Skeletal muscle tissue (tissue), 5 donors: ENCODE measurements at places on chromosomes 11 and 22. TPM values are rescaled to one million over a fixed set of nuclear protein-coding genes. Genes with fewer than 3 reads are reported as not detected.

Gene TP53I11
- total RNA-seq, result 6.8 TPM

Gene GRK3
- total RNA-seq, result 6.3 TPM

Gene MS4A4A
- total RNA-seq, result 11.5 TPM

Gene MUC5AC
- under 0.01 TPM for total RNA-seq

Gene PHOX2A
- not detected for total RNA-seq

Gene KRTAP5-7
- total RNA-seq, result not detected

Gene PPFIBP2
- total RNA-seq, result 65.8 TPM

Gene OR8G5
- total RNA-seq, result 0.52 TPM

Gene RIMBP3B
- total RNA-seq, result not detected

Gene LSP1
- total RNA-seq, result 29.2 TPM

Gene MYEOV
- total RNA-seq, result not detected

Gene TNKS1BP1
- 65.2 TPM for total RNA-seq
